NCI-H774 (cell line): ENCODE measurements at places on chromosomes 7 and 10.

GRCh38 chr7:27605283-27605682 is 57.4 kb downstream of the HIBADH start:
- no peak for DNase-seq

DNA sequence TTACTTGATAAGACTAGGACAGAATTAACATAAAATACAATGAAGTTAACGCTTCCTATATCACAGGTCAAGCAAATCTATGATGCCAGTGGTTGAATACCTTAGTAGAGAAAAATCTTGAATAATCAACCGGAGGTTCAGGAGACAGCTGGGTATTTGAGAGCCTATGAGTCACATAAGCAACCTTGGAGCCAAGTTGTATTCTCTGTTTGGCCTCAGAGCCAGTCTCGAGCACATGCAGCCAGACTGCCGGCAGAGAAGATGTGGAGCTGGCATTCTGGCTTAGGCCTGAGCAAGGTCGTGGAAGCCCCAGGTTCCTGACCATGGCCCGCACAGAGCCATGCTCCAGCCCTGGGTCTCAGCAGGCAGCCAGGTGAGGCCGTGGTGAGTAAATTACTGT is 90.3 kb downstream of the FAM204A start:
- DNase-seq = no peak

DNA sequence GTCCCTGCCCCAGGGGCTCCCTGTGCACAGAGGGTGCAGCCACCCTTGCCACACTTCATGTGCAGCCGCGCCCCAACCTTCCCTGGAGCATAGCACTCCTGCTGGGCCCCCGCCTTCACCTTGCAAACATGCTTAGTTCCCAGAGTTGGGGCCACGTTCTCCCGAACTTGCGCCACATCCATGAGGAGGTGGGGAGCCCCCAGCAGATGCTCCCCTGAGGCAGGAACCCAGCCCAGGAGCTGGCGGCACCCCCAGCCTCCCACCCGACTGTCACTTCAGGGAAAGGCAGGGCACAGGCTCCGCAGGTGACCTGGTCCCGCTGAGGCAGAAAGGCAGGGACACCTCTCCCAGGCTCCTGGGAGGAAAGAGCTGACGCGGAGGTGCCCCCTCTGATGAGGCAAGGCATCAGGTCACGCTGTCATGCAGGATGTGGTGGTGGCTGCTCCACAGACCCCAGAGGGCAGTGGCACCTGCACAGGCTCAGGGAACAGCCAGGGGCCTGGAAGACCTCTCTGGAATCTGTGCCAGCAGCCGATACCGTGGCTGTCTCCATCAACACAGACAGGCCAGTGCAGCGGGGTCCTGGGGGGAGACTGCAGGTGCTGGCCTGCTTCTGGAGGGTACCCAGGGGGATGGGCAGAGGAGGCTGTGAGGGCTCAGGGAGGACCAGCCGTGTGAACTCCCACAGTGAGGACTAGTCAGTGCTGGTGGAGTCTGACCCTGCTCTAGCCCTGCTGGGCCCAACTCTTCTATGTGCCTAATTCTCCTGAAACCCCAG is 221.3 kb downstream of the MAD1L1 start:
- no peak for DNase-seq

GRCh38 chr7:36979810-36980248 is 255.5 kb upstream of the AOAH start:
- DNase-seq = no peak

- DNase-seq = no peak
These were observed 123.3 kb downstream of the CDH23 start for GRCh38 chr10:71520042-71520441.

DNA sequence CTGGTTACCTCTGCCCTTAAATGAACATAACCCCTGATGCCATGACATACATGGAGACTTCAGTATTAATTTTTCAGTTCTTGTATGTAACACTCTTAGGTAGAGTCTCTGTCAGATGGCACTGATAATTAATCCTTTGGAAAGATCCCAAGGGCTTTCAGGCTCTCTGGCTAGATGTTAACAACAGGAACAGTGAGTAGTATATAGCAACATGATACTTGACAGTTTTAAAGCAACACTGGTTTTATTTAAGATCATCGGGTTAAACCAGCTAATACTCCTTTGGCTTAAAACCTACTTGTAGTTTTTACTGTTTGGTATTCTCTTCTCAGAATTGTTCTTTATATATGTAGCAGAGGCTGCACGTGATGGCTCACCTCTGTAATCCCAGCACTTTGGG is 27.3 kb downstream of the AHCYL2 start:
- DNase-seq = no peak

GRCh38 chr10:48412933-48413332 is 106.5 kb downstream of the MAPK8 start:
- DNase-seq = no peak

GRCh38 chr7:13988731-13989125 is 738 bp downstream of the ETV1 start:
- no peak for DNase-seq

- DNase-seq = no peak
These were observed 227.8 kb downstream of the GLRX3 start for GRCh38 chr10:130363899-130364445.

DNA sequence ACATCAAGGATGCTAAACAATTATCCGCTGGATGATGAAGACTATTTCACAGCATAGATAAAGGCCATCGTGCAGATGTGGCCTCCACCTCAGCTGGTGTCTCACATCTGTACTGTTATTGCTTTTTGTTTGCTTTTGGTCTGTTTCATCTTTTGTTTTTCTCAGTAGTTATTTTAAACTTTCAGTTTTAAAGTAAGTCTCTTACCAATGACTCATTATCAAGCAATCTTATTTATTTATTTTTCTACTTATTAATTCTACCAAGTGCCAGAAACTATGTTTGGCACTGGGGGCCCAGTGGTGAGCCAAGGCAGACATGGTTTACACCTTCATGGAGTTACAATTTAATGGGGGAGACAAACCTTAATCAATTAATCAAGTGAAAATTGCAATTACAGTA is 250.9 kb upstream of the TMEM72 start:
- no peak for DNase-seq

DNA sequence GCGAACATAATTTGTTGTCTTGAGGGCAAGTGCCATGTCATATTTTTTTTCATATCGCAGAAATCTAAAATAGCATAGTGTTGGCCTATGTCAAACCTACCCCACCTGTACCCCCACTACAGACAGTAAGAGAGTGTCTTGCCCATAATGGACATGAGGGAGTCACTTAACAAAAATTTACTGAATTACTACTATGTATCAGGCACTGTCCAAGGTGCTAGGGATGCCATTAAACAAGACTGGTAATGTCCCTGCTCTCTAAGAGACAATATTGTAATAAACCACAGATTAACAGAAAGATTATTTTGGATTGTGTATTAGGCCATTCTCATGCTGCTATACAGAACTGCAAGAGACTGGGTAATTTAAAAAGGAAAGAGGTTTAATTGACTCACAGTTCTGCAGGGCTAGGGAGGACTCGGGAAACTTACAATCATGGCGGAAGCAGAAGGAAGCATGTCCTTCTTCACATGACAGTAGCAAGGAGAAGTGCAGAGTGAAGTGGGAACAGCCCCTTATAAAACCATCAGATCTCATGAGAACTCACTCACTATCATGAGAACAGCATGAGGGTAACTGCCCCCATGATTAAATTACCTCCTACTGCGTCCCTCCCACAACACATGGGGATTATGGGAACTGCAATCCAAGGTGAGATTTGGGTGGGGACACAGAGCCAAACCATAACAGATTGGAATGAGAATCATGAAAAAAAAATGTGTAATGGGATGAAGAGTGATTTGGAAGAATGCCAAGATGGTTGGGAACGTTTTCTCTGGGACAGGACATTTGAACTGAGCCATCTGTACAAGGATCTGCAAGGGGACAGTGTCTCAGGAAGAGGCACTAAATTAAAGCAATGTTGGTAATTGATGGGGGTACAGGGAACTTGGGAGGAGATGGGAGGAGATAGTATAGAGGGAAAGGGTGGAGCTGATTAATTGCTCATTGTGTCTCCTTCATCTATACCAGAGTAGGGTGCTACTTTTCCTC is 108.5 kb downstream of the FAM107B start:
- no peak for DNase-seq

DNA sequence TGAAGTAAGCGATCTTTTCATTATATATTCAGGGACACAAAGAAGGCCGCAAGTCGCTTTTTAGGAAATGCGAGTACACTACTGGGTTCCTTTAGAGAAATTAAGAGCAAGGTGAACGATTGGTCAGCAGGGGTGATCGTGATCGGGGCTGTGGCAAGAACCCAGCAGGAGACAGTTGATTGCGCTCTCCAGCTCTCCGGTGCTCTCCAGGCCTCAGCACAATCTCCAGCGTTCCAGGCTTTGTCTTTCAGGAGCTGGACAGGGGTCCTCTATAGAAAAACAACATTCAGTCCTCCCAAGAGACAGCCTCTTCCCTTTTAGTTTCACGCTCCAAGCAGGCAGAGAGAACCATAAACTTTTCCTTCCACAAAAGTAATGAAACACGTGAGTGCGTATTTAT is 170.5 kb upstream of the KLF6 start:
- DNase-seq = peak; percentile 32

GRCh38 chr10:75836064-75836463 is 404.6 kb downstream of the LRMDA start:
- DNase-seq = no peak

GRCh38 chr7:21939136-21939857 is 6.4 kb downstream of the CDCA7L start:
- DNase-seq = peak; percentile 56

DNA sequence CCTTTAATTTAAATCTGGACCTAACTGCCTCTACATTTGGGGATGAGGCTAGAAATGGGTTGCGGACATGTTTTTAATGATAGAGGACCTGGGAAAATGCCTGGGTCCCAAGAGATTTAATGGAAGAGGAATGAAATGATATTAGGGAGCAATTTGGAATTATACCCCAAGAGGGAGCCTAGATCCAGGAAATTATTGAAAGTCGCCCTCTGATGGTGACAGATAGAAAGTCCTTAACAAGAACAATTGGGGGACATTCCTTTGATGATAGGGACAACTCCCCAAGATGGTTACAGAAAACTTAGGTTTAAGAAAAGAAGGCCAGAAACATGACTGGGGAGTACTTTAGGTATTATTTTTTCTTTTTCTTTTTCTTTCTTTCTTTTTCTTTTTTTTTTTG is 9.5 kb upstream of the TSGA13 start:
- DNase-seq = no peak

DNA sequence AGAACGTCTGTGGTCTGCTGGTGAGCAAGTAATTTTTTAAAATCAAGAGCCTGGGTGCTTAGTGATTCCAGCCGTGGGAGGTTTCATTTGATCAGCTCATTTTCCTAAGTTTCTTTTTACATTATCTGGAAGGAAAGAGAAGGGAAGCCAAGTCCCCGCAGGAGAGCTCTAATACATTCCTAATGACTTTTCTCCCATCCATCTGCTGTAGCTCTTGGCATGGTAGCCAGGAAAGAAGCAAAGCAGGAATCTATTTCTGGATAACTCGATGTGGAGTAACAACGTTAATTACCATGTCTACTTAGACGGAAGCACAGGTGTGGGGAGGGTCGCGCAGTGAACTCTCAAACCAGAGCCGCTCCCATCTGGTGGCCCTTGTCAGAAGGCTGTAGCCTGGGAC is 121.9 kb downstream of the PAXIP1 start:
- DNase-seq = no peak

DNA sequence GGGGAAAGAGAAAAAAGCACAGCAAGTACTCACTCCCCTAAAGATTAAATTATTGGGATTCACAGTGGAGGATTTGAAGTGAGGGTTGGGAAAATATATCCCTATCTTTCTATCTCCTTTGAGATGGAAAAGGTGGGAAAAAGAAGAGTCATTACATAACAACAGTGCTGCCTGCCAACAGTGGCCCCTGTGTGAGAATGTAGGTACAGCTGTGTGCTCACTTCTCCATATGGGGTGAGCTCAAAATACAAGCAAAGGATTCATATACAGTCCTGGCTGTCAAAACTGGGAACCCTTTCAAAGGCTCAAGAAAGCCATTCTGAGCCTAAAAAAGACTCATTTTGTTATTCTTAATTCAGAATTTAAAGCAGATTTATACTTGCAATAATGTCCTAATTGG is 458.5 kb downstream of the GPAM start:
- DNase-seq = no peak

DNA sequence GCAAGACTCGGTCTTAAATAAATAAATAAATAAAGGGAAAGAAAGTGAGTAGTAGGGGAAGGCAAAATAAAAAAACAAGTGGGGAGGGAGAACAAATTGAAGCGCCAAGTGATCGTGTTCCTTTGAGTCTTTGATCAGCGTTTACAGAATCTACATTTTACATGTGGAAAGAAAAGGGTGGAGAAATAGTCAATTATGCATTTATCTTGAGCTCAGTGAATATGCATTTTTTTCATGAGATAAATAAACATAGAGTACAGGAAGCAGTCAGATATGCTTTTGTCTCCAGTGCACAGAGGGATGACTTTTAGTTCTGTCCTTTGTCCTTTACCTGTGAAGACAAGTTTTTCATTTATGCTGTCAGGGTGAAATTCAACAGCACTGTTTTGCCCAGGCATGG is 6.1 kb upstream of the GUSB start:
- DNase-seq = no peak

- no peak for DNase-seq
These were observed 127.1 kb upstream of the AOAH start for GRCh38 chr7:36851382-36851781.
